H7 (cell line): ENCODE measurements at places on chromosomes 11 and 22.

GRCh38 chr11:1873048-1873812 is 18.5 kb downstream of the PRR33 start:
- no peak for DNase-seq

DNA sequence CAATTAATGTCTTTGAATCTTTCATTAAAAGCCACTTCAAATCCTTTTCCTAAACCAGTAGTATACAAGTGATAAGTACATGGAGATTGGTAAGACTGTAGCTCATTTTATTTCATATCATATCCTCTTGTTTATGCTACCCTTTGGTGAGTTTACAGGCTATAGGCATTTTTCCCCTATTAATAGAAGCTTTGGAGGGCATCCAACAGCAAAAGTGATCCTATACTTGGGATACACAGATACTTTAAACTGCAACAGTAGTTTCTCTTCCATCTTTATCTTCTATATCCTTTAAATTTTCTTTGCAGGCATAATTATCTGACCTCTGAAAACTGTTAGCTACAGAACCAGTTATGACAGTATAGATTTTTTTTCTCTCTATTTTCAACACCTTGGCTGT is 114.5 kb upstream of the SPON1 start:
- no peak for DNase-seq

DNA sequence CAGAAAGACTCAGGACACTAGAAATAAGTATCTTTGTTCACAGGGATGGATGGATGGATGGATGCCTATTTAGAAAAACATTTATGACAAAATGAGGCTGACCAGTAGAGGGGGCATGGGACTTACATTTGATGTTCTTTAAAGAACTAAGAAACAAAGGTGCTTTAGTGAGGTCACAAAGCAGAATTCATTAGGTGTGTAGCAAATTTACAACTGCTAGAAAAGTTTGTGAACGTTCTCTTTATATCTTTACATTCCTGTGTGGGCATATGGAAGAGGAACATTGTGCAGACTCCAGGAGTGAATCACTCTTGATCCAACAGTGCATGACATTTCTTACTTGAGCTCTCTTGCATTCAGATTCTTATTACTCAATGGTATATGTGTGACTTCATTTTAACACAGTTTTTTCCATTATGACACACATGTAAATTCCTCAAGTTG is 15.8 kb upstream of the SIK2 start:
- peak; percentile 23 for DNase-seq

DNA sequence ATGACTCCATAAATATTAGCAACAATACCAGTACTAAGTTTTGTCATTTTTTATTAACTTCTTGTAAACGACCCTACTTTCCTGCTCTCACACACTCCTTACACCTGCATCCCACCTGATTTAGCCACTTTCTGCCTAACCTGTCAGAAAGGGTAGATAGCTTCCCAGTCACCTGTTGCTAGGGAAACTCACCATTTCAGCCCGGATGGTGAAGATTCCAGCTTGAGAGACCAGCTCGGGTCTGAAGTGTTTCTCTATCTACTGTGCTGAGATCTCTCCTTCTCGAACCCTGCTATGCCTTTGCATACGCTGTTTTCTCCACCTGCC is at the start of gene PARVG:
Gene PARVG, plus strand, starts transcription at position 220 of the 327 bp plus-strand sequence. CDS start 2,405 bp downstream, outside the sequence.
- peak; percentile 81 for DNase-seq

GRCh38 chr11:27718346-27718862 is 18.1 kb upstream of the BDNF start:
- peak; percentile 87 for DNase-seq

GRCh38 chr11:107413352-107413751 is 44.3 kb downstream of the CWF19L2 start:
- no peak for DNase-seq

GRCh38 chr11:48063424-48063978 is 83.1 kb downstream of the PTPRJ start:
- no peak for DNase-seq

- DNase-seq: no peak
Measured at GRCh38 chr11:35518766-35519165, 6.7 kb downstream of the PAMR1 start.

DNA sequence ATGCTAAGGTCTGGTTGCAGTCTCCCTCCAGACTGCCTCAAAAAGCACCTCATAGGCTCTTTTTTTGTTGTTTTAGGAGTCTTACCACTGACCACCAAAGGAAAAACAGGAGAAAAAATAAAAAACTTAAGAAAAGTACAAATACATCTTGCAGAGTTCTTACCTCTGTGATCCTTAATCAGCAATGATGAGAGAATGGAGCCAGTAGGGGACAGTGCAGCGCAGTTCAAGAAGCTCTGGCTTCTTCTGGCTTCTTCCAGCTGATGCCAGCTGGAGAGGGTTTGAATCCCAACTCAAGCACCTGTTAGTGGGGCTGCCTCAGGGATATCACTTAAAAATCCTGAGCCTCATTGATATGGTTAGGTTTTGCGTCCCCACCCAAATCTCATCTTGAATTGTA is 223.3 kb upstream of the ISX start:
- DNase-seq: no peak

DNA sequence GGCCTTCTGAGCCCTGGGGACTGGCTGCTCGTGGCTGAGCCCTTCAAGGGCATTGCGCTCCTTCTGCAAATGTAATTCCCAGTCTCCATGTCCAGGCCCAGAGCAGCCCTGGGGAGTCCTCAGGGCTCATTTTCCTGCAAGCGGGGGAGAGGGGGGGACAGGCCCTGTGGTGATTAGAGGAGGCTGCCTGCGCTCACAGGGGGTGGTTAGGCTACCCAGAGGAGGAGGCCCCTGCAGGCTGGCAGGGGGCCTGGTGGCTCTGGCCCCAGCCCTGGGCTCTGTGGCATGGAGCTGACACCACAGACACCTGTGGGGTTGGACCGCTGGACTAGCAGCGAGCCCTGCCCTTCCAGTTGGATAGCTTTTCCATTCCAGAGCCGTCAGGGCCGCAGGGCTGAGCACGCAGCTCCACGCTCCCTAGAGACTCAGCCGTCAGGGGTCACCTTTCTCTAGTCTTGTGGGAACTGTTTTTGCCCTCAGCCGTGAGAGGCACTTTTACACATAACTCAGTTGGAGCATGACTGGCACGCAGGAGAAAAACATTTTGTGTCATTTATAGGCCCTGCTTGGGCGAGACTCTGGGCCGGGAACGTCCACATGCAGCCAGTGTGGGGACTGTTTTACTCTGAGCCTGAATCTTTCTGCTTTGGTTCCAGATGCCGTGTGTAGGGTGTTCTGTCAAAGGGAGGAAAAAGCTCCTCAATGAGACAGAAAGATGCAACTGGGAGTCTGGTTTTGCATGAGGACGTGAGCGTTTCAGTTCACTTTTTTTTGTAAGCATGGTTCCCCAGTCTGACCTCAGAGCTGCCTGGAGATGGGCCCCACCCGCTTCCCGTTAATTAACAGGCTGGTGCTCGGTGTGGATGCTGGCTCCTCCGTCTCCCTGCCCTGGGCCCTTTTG is 58.1 kb downstream of the LRP5 start:
- DNase-seq: no peak

DNA sequence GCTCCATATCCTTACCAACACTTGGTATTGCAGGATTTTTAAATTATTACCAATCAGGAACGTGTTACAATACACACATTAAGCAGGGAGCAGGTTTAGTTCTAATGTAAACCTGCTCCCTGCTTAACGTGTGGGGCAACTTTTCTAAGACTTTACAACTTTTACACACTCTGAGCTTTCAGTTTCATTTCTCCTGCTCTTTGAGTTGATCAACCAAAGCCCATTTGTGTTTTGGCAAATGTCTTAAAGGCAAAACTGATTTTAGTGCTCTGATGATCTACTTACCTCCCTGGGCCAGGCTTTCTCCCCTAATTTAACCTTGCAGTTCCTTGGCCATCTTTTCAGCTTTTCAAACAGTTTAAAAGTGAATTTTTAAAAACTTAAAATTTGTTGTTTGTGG is 70.9 kb downstream of the ZBTB44 start:
- no peak for DNase-seq

DNA sequence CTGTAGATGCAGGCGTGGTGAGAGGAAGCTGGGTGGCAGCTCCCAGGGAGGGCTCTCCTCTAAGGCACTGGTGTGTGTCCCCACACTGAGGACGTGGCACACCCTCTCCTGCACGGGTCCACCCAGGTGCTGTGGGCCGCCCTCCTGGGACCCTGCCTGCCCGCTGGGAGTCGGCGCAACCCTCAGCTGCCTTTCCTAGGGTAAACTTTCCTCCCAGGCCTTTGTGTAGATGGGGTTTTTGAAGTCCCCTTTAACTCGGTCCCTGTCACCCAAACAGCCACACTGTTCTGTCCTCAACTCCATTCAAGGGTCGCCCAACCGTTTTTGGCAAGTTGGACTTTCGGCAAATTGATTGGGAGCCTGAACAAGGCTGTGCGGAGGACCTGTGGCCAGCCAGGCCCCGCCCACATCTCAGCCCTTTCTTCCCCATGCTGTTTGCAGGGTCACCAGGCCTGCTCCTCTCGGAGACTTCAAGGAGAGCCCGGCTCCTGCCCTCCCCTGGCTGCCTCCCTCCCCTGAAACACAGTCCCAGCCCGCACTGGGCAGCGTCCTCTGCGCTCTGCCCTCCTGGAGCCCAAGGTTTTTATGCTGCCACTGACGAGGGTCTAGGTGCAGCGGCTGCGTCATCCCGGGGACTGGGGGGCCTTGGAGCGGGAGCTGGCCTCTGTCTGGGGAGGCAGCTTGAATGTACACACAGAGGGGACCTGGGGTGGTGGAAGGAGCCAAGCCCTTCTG is 1126.2 kb downstream of the BRD1 start:
- peak; percentile 65 for DNase-seq

DNA sequence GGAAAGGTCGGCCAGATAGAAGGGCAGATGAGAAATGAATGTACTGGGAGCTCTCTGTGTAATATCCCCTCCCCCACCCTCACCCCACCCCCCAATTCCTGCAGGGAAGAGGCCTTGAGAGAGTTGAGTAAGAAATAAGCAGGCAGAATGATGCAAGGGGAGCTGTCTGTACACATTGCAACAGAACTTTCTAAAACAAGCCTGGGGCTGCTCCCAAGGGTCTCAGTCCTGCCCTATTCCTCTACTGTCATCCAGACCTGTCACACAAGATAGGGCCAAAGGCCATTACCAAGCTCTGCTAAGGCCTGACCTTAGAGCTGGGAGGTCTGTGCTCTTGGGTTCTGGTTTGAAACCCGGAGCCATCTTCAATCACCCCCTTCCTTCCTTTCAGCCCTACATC is 5.7 kb upstream of the DGAT2 start:
- no peak for DNase-seq

GRCh38 chr22:35312198-35313059 is 12.7 kb downstream of the TOM1 start:
- no peak for DNase-seq
